ENCODE measurements at places on chromosomes 1 and 21. TPM values are rescaled to one million over a fixed set of nuclear protein-coding genes. Genes with fewer than 3 reads are reported as not detected.

Gene FOXD3
- not detected for total RNA-seq

Gene NEK2
- total RNA-seq, result 36.4 TPM

Gene GABRD
- total RNA-seq, result not detected

Gene KCNQ4
- 1.0 TPM for total RNA-seq

Gene PRAMEF18
- total RNA-seq, result not detected

Gene SPATA21
- not detected for total RNA-seq

Gene INAVA
- total RNA-seq, result 84.0 TPM

Gene TRIM45
- 8.2 TPM for total RNA-seq

Gene TGFB2
- 35.7 TPM for total RNA-seq

Gene PLD5
- 3.7 TPM for total RNA-seq

Gene NBPF10
- 0.51 TPM for total RNA-seq

Gene GJA4
- not detected for total RNA-seq

Gene LIN28A
- total RNA-seq, result not detected

Gene ATP6V1G3
- total RNA-seq, result not detected

Gene MROH9
- not detected for total RNA-seq

Gene OR2M3
- not detected for total RNA-seq

Gene SLC5A9
- total RNA-seq, result not detected

Gene FLG2
- total RNA-seq, result not detected

Gene TMEM82
- total RNA-seq, result not detected

Gene FOXO6
- total RNA-seq, result 0.72 TPM

Gene WNT3A
- not detected for total RNA-seq

Gene DCDC2B
- total RNA-seq, result not detected

Gene NPR1
- 0.92 TPM for total RNA-seq

Measured in epithelial cell of proximal tubule (primary cell).